Ovary (tissue), 10 donors: ENCODE measurements at places on chromosomes 1 and 21. TPM values are rescaled to one million over a fixed set of nuclear protein-coding genes. Genes with fewer than 3 reads are reported as not detected.
A peak's percentile ranks its signal among the peaks of the same experiment; 100 is the strongest.

The PIGM gene
- total RNA-seq, result 6.9 TPM

The APOBEC4 gene
- total RNA-seq, result 0.12 TPM

The NR5A2 gene
- total RNA-seq, result 2.2 TPM

The HFM1 gene
- total RNA-seq, result 11.2 TPM

The EXTL1 gene
- total RNA-seq, result 2.0 TPM

The PTBP2 gene
- 25.1 TPM for total RNA-seq

The SPRR1A gene
- total RNA-seq, result not detected

The MYBPHL gene
- not detected for total RNA-seq

The C1orf105 gene
- not detected for total RNA-seq

The SLAMF9 gene
- not detected for total RNA-seq

The PDC gene
- total RNA-seq, result not detected

The AMY1C gene
- total RNA-seq, result not detected

The PTCH2 gene
- total RNA-seq, result 10.2 TPM

- H3K27ac ChIP-seq, result no peak overlapping the region
- H3K4me1 ChIP-seq, result no peaks in the 10 kb centered on the region
- no peak overlapping the region for H3K4me3 ChIP-seq
- H3K27me3 ChIP-seq, result no peaks in the 10 kb centered on the region
- no peaks in the 10 kb centered on the region for H3K36me3 ChIP-seq
- DNase-seq, result no peak
Observed at GRCh38 chr1:160807247-160807646, 11.3 kb downstream of the LY9 start.

GRCh38 chr21:27082431-27083010, 115.6 kb upstream of the ADAMTS5 start:
- DNase-seq, result no peak
- no peaks in the 10 kb centered on the region for H3K4me1 ChIP-seq
- H3K4me3 ChIP-seq, result no peak overlapping the region
- no peaks in the 10 kb centered on the region for H3K27me3 ChIP-seq

GRCh38 chr1:229139331-229140118, 131.4 kb upstream of the RAB4A start:
- H3K36me3 ChIP-seq, result no peaks in the 10 kb centered on the region
- H3K4me3 ChIP-seq, result no peak overlapping the region
- no peaks in the 10 kb centered on the region for H3K4me1 ChIP-seq
- DNase-seq, result no peak
- no peaks in the 10 kb centered on the region for H3K27me3 ChIP-seq
- H3K27ac ChIP-seq, result no peak overlapping the region

GRCh38 chr1:244615301-244615700, 37.6 kb upstream of the DESI2 start:
- DNase-seq, result no peak
- no peaks in the 10 kb centered on the region for H3K36me3 ChIP-seq
- H3K27ac ChIP-seq, result no peak overlapping the region

- H3K4me1 ChIP-seq, result no peaks in the 10 kb centered on the region
- no peaks in the 10 kb centered on the region for H3K36me3 ChIP-seq
Observed at GRCh38 chr1:6269720-6270400, 9.0 kb upstream of the GPR153 start.

DNA sequence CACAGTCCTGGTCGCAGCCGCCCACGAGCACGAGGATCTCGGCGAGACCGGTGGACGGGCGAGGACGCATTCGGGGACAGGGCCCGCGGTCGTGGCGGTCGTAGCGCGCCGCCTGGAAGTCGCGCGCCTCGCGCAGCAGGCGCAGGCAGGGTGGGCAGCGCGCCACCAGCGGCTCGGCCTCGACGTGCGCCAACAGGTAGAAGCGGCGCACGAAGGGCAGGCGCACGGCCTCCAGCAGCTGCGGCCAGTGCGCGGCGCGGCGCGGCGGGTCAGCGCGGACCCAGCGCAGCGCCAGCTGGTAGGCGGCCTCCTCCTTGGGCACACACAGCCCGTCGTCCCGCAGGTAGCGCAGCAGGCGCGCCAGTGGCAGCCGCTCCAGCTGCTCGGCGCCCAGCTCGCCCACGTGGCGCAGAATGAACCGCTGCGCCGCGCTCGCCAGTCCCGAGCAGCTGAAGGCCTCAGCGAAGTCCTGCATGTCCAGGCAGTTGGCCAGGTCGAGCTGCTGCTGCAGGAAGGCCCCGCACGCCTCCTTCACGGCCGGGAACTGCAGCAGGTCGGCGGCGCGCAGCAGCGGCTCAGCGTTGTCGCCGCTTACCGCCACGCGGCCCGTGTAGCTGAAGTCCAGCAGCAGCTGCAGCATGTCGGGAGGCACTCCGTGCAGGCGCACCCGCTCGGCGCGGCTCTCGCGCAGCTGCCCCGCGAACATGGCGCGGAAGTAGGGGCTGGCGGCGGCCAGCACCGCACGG, 573 bp downstream of the KLHL21 start:
- H3K4me1 ChIP-seq, result peaks cover 21% of the 10 kb centered on the region
- H3K4me3 ChIP-seq, result peak overlapping the region; percentile 45
- no peaks in the 10 kb centered on the region for H3K36me3 ChIP-seq
- H3K27ac ChIP-seq, result peak overlapping the region; percentile 67

GRCh38 chr1:232542633-232543593, 87.0 kb downstream of the SIPA1L2 start:
- H3K36me3 ChIP-seq, result no peaks in the 10 kb centered on the region
- DNase-seq, result no peak
- H3K27me3 ChIP-seq, result no peaks in the 10 kb centered on the region
- H3K4me3 ChIP-seq, result no peak overlapping the region
- H3K27ac ChIP-seq, result no peak overlapping the region
- no peaks in the 10 kb centered on the region for H3K4me1 ChIP-seq

GRCh38 chr1:231757759-231758158, 131.2 kb downstream of the DISC1 start:
- H3K27ac ChIP-seq, result no peak overlapping the region
- no peaks in the 10 kb centered on the region for H3K36me3 ChIP-seq
- no peaks in the 10 kb centered on the region for H3K4me1 ChIP-seq
- no peak for DNase-seq
- no peak overlapping the region for H3K4me3 ChIP-seq

DNA sequence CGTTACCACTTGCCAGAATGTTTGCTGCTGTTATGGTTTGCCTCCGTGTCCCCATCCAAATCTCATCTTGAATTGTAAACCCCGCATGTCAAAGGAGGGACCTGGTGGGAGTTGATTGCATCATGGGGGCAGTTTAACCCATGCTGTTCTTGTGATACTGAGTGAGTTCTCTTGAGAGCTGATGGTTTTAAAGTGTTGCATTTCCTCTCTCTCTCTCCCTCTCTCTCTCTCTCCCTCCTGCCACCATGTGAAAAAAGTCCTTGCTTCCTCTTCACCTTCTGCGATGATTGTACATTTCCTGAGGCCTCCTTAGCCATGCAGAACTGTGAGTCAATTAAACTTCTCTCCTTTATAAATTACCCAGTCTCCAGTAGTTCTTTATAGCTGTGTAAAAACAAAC, 44.4 kb downstream of the CFHR5 start:
- H3K4me1 ChIP-seq, result no peaks in the 10 kb centered on the region
- H3K27ac ChIP-seq, result no peak overlapping the region
- no peak for DNase-seq
- H3K27me3 ChIP-seq, result no peaks in the 10 kb centered on the region
- H3K36me3 ChIP-seq, result no peaks in the 10 kb centered on the region
- H3K4me3 ChIP-seq, result no peak overlapping the region

DNA sequence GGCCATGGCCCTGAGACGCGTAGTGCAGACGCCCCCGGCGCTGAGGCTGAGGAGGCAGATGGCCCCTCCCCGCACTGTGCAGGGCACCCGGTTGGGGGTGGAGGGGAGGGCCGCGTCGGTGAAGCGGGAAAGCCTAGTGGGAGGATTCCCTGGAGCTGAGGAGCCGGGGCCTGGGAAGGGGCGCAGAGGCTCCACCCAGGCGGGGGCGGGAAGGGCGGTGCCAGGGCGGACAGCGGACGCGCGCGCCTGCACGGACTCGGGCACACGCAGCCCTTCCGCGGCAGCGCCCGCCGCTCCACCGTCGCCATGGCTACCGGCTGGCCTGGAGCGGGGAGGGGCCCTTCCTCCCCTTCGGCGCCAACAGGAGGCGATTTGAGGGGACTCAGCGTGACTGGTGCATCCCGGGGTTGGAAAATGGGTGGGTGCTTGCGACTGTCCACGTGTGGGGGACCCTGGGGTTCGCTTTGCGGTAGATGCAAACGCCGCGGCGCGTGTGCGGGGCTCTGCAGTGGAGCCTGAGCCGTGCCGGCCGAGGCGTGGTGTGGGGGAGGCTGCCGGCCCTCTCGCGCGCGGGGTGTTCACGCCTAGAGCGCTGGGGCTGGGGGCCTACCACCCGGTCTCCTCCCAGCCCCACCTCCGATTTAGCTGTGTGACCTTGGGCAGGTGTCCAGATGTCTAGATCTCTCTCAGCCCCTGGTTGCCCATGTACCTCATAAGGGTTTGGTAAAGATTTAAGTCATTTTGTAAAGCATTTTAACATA, 35.1 kb downstream of the PTPRF start:
- peak; percentile 72 for DNase-seq
- H3K27ac ChIP-seq, result no peak overlapping the region
- peak overlapping the region; percentile 35 for H3K4me3 ChIP-seq

DNA sequence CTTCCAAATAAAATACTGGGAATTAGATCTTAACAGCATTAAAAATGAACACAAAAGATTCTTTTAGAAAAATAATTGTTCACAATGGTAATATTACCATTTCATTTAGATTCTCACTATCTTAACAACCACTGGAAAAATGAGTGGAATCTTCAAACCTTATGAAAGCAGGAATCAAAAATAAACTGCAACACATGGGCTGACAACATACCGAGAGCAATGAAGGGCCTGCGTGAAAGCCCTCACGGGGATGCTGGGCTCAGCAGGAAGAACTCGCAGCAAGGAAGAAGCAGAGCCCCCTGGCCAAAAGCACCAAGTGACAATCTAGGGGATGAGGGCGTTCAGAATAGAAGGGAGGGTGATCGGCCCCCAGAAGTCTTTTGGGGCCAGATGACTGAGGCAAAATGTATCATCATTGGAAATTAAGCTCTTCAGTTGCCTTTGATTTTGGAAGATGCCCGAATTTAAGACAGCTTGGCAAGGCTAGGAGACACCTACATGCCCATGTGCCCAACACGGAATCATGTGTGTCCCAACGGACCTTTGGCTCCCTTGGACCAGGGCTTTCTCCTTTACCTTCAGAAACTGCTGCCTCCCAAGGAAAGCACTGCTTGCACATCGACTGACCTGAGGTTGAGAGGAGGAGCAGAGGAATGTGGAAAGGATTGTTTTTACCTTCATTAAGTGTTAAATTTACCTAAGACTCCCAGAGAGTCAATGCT, 103.9 kb downstream of the TGFBR3 start:
- no peaks in the 10 kb centered on the region for H3K27me3 ChIP-seq
- peaks cover 31% of the 10 kb centered on the region for H3K4me1 ChIP-seq
- H3K36me3 ChIP-seq, result no peaks in the 10 kb centered on the region
- no peak overlapping the region for H3K27ac ChIP-seq
- no peak for DNase-seq

GRCh38 chr1:167291539-167292185, 71.0 kb downstream of the POU2F1 start:
- no peak for DNase-seq
- H3K36me3 ChIP-seq, result no peaks in the 10 kb centered on the region
- H3K27me3 ChIP-seq, result no peaks in the 10 kb centered on the region
- no peak overlapping the region for H3K4me3 ChIP-seq

GRCh38 chr1:115952547-115952946, 23.8 kb upstream of the SLC22A15 start:
- no peaks in the 10 kb centered on the region for H3K27me3 ChIP-seq
- no peaks in the 10 kb centered on the region for H3K36me3 ChIP-seq
- no peaks in the 10 kb centered on the region for H3K4me1 ChIP-seq
- H3K27ac ChIP-seq, result no peak overlapping the region

DNA sequence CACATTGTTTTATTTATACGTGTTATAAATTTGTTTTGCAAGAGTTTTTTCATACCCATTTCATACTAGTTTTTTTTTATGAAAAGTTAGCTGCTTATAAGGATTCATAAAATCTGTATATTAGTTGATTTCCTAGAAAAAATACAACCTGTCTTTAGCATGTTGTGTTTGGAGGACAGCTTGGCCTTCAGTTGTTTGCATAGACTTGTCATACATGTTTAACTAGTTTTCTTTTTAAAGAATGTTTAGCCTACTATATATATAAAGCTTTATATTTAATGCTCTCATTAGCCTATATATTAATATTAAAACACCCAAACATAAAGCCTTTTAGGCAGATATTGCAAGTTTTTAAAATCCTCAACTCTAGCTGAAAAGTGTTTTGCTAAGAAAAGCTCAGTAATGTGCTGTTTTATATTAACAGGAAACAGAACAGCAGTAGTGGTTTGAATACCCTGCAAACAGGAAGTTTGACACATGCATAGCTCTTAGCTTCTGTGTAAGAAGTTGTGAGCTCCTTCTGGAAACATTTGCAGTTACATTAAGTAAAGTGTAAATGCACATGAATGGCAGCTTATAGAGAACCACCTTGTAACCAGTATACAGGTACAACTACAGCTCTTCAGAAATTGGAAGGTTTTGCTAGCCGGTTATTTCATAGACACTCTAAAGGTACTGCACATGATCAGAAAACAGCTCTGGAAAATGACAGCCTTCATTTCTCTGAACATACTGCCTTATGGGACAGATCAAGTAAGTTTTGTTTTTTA, at the start of gene PRKACB:
Gene PRKACB (plus strand): TSS at position 476 of the 770 bp plus-strand sequence. CDS start 91 bp downstream, at position 567.
- DNase-seq, result no peak
- no peak within 1 kb of the TSS for H3K4me3 ChIP-seq
- H3K27me3 ChIP-seq, result no peaks in the 10 kb centered on the region
- H3K36me3 ChIP-seq, result no peaks in the 10 kb centered on the region
- H3K4me1 ChIP-seq, result no peaks in the 10 kb centered on the region
- H3K27ac ChIP-seq, result no peak within 1 kb of the TSS

- DNase-seq, result no peak
- no peaks in the 10 kb centered on the region for H3K27me3 ChIP-seq
- peak overlapping the region; percentile 71 for H3K4me3 ChIP-seq
- peaks cover 4% of the 10 kb centered on the region for H3K4me1 ChIP-seq
Observed at GRCh38 chr1:164561472-164561871, 2.5 kb downstream of the PBX1 start.
